NCI-H510A treated with DMSO at 0.1 percent for 48 hours (cell line): ENCODE measurements at places on chromosomes 2 and 18.

DNA sequence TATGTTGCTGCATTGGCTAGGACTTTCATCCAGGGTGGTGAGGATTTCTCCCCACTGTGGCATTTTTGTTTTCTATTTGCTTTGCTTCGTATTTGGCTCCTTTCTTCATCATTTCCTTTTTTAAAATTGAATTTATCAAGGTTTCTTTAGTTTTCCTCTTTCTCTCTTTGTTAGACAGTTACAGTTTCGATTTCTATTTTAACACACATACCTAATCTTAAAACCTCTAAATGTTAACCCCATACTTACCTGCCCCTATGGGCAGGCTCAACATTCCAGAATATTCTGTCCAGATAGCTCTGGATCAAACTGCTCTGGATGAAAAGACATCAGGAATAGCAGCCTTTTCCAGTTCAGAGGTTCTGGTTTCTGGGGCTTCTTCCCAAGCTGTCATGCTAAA, 49.2 kb downstream of the DIPK1C start:
- DNase-seq: no peak

DNA sequence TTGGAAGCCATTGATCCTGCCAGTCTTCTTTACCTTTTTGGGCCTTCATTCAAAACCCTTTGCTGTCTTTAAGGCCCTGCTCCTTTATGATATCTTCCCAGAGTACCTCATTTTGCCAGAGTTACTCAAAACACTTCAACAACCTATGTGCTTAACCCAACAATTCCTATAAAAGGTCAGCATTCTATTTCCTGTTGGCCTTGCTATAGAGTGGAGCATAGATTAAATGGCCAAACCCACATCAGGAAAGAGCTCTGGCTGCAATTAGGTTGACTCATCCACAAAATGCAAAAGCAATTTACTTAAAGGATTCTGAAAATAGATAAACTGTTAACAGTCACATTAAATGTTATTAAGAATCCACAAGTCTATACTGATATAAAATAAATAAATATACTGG, 21.2 kb downstream of the MRPL33 start:
- DNase-seq: no peak

DNA sequence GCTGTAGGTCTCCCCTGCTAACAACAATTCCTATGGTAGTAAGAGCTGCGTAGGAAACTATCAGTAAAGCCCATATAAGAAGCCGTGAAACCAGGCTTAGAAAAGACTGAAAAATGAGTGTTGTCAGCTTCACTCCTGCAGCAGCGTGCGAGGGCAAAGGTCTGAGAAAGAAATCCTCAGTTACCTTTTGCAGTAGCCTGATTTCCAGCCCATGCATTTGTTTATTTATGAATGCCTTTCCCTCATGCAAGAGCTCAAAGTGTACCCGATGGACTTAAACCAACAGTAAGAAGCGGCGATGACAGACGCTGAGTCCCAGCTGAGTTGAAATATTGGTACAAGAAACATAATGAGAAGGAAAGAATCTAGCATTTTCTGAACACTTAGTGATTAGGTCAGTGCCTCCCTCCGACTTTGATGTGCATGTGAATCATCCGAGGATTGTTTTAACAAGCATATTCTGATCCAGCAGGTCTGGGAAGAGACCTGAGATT, 15.0 kb upstream of the POLI start:
- DNase-seq: peak; percentile 7

GRCh38 chr2:46393347-46393820, 86.0 kb upstream of the TMEM247 start:
- DNase-seq: no peak

- DNase-seq: no peak
These were observed 60.2 kb downstream of the LYPD6B start for GRCh38 chr2:149098701-149099100.

DNA sequence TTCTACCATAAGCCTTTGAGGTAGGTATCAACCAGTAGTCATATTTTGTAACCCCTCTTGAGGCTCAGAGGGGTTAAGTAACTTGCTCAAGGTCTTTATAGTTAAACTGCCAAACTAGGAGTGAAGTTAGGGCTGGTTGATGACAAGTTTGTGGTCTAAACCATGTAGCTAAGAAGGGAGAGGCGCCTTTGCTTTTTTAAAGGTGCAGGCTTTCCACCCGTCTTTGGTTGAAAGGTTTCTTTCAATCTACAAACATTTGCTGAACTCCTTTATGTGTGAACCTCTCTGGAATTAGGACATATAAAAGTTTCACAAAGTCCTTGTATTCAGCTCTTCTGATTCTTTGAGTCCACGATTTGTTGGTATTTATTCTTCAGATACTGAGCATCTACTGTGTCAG, 2.4 kb upstream of the MTA3 start:
- DNase-seq: no peak

GRCh38 chr2:227785293-227785692, 28.3 kb upstream of the CCL20 start:
- DNase-seq: no peak

DNA sequence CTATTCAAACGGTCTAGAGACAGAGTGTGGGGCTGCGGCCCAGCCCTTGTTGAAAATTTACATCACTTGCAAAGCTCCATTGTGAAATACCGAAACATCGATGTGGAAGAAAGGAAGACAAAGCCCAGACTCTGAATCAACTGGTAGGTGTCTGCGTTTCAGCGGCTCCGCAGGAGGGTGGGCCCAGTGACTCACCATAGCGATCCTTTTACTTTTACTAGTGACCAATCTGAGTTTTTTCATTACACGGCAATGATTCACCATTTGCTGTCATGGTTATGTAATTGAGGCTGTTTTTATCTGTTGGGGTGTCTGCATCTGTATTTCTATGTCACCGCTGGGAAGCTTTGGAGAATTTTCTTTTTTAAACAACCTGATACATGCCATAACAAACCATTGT, 66.6 kb upstream of the ODC1 start:
- no peak for DNase-seq

DNA sequence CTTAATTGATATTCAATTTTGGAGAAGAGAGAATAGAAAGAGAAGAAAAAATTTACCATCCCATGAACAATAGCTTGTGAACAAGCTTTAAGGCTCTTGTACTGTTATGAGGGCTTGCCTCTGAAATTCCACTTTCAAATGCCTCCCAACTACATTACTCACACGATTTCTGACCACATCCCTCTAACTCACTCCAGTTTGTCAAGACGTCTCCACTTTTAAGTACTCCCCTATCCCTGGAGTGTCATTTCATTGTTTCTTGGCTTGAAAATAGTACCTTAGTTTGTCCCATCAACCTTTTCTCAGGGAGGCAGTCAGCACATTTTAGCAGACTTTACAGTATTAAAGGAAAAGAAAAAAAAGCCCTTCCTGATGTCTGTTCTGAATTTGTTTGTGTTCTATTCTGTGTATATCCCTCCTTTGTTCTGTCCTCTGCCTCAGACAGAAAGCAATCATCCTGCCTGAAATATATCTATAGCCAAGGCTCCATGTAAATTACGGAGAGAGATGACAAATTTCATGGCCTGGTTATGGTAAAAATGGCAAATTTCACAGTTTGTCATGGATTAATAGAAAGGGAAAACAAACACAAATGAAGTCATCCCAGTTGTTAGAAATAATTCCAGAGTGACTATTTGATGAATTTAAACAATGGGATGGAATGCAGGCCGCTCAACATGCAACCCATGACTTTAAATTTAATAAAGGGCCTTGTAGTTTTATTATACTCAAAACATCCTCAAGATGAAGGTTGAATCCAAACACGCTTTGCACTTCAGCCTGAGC, 228.8 kb downstream of the ETAA1 start:
- no peak for DNase-seq

GRCh38 chr2:205880048-205880447, 197.7 kb downstream of the NRP2 start:
- DNase-seq: no peak

DNA sequence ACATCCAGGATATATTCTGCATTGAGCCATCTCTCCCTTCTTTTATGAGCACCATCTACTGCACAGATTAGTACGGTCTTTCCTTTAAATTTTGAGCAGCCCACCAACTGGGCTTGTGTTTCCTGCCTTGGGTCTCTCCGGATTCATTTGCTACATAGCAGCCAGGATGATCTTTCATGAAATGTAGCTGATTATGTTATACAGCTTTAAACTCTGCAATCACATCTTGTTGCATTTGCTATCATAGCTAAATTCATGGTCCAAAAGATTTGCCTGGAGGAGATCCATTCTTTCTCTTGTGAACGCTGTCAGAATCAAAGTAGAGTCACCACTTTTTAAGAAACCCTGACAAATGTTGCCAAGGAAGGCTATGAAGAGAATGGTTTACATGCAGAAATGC, 215.1 kb upstream of the LRRTM4 start:
- DNase-seq: no peak

DNA sequence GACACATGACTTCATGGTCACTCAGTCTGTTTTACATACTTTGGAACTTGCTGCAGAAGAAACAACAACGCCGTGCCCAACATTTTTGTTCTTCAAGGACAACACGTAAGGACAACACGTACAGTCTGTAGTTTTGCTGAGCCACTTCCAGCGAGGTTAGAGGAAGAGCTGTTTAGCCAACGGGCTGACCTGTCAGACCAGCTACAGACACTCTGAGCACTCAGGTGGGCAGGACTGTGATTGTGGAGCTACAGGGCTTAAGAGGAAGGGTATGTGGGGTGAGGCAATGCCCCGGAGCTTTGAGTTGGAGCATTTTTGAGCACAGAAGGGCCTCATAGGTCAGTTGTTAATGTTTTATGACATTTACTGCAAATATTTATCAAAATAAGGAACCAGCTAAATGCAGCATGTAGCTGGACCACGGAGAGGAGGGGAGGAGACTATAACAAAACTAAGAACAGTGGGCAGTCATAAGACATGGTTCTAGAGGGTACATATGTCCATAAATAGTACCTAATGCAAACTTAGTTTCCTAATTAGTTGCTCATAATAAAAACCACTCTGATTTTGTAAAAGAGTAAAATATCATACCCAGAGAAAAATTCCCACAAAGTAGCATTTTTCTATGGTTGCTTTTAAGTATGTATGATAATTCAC, 26.3 kb upstream of the NPC1 start:
- DNase-seq: no peak

GRCh38 chr2:136239079-136239685, 121.2 kb upstream of the CXCR4 start:
- no peak for DNase-seq

GRCh38 chr2:101725038-101725437, 27.5 kb downstream of the MAP4K4 start:
- DNase-seq: no peak

- no peak for DNase-seq
These were observed at the start of gene TWIST2 for GRCh38 chr2:238847841-238848690. Gene TWIST2, plus strand, starts transcription at chr2:238848085. Its CDS starts 131 bp downstream, at chr2:238848216.

DNA sequence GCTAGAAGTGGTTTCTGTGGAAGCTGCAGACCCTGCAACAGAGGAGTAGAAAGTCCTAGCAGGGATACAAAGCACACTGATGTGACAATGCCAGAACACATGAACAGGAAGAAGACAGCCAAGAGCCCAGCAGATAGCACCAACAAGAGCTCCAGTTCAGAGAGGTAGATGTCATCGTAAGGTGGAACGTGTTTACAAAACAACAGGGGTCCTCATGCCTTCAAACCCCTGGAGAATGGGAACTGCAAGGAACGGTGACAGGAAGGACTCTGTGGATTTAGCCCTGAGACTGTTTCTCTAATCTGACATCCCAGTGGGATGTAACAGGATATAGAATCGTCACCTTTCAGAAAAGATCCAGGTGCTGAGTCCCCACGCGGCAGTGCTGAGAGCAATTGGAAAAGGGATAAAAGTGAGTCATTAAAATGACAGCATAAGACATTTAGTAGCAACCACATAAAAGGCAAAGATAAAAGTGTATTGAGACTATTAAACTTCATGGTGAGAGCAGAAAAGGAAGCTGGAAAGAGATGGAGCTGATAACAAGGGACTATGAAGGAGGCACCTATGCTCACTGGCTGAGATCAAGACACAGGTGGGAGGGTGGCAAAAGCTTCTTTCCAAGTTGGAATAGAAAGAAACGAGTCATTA, 195.2 kb downstream of the FBXO15 start:
- no peak for DNase-seq

DNA sequence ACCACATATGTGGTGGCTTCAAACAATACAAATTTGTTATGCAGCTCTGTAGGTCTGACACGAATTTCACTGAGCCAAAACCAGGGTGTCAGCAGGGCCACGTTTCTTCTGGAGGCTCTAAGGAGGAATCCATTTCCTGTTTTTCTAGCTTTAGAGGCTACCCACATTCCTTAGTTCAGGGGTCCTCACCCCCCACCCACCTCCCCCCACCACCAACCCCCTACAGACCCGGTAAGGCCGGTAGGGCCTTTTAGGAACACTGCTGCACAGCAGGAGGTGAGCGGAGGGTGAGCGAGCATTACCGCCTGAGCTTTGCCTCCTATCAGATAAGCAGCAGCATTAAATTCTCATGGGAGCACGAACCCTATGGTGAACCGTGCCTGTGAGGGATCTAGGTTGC, 10.6 kb upstream of the SLC39A10 start:
- no peak for DNase-seq

- no peak for DNase-seq
These were observed 17.9 kb downstream of the LDLRAD4 start for GRCh38 chr18:13236411-13236810.
